ENCODE measurements at places on chromosomes 4 and X.

DNA sequence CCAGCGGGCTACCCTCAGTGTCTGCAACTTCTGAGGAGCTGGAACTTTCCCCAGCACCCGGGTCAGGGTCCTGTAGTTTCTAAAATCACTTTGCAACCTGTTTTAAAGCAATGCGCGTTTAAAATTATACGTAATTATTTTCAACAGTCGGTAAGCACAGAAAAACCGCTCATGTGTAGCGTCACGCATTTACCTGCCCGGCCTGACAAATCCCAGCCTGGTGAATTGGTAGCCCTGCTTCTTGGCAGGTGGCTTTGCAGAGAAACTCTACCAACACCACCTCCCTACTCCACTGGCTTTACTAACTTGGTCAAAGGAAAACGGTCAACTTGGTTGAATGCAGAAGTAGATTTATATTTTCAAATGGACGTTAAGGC, 640 bp downstream of the BANK1 start:
- DNase-seq, result peak; percentile 33

DNA sequence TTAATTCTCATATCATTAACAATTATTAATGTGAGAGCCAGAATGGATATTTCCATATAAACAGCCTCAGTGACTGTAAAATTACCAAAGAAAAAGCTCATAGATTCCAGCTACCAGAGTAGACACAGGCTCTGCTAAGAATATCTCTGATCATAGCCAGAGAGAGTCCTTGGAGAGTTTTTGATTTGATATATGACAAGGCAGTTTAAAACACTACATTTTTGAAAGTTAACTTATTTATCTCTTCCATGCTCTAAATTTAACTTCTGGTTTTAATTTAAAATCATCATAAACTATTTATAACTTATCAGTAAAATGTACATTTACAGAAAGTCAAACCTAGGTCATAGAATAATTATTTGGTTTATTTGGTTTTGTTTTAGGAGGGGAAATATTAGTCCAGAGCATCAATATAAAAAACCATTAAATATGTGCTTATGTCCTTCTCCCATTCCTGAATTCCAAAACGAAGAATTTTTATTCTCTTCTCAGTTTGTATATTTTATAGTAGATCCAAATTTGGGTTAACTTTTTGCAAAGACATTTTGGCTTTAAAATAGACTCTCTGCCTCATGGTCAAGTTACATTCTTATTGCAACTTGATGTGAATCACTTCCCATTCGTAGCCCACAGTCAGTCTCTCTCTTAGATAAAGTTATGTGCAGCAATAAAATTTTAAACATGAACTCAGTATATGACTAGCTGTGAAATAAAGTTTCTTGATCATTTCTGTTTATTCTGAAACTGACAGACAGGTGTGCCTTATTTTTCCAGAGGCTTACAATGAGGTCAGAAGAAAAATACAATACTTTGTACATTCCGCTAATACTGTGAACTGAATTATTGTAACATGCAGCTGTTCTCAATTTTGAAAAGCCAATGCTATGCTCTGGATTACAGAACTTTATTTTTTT, 267.1 kb downstream of the PAPSS1 start:
- no peak for DNase-seq

GRCh38 chr4:93896516-93896915, 68.0 kb downstream of the ATOH1 start:
- no peak for DNase-seq

- DNase-seq, result no peak
Observed at GRCh38 chr4:186693159-186693815, 30.4 kb downstream of the FAT1 start.

- no peak for DNase-seq
Observed at GRCh38 chr4:41043465-41043864, 170.9 kb downstream of the APBB2 start.

- no peak for DNase-seq
Observed at GRCh38 chr4:185039508-185040273, 21.4 kb downstream of the HELT start.

GRCh38 chrX:139560221-139560620, 29.7 kb downstream of the F9 start:
- no peak for DNase-seq

All from C1 segment of cervical spinal cord (tissue), 14 donors.